GDM1 (cell line): ENCODE measurements at places on chromosomes 12 and 14.
A peak's percentile ranks its signal among the peaks of the same experiment; 100 is the strongest.

DNA sequence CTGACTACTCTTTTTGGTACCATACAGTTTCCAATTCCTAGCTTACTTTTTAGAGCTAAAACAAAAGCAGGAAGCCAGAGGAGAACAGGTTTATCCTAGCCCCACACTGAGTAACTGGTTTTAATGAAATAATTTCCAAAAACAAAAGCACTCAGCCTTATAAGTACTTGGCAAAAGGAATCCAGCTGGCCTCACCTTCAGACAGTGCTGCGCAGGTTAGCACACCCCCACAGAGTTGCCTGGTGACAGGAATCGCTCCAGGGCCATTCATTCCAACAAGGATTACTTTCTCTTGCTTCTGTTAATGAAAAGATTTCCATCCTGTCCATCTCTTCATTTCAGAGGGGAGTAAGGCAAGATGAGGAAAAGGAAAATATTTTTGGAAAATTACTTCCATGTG lies 84.6 kb downstream of the SCFD1 start:
- DNase-seq, result no peak

DNA sequence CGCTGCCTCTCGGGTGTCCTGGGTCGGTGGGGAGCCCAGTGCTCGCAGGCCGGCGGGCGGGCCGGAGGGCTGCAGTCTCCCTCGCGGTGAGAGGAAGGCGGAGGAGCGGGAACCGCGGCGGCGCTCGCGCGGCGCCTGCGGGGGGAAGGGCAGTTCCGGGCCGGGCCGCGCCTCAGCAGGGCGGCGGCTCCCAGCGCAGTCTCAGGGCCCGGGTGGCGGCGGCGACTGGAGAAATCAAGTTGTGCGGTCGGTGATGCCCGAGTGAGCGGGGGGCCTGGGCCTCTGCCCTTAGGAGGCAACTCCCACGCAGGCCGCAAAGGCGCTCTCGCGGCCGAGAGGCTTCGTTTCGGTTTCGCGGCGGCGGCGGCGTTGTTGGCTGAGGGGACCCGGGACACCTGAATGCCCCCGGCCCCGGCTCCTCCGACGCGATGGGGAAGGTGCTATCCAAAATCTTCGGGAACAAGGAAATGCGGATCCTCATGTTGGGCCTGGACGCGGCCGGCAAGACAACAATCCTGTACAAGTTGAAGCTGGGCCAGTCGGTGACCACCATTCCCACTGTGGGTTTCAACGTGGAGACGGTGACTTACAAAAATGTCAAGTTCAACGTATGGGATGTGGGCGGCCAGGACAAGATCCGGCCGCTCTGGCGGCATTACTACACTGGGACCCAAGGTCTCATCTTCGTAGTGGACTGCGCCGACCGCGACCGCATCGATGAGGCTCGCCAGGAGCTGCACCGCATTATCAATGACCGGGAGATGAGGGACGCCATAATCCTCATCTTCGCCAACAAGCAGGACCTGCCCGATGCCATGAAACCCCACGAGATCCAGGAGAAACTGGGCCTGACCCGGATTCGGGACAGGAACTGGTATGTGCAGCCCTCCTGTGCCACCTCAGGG lies 679 bp downstream of the ARF6 start:
- no peak for DNase-seq

DNA sequence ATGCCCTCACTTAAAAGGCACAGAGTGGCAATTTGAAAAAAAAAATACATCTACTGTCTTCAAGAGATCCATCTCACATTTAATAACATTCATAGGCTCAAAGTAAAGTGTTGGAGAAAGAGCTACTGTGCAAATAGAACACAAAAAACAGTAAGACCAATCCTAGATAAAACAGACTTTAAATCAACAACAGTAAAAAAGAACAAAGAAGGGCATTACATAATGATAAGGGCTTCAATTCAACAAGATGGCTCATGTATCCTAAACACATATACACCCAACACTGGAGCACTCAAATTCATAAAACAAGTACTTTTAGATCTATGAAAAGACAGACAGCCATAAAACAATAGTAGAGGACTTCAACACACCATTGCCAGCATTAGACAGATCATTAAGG lies 93.6 kb upstream of the PCED1B start:
- DNase-seq, result no peak

DNA sequence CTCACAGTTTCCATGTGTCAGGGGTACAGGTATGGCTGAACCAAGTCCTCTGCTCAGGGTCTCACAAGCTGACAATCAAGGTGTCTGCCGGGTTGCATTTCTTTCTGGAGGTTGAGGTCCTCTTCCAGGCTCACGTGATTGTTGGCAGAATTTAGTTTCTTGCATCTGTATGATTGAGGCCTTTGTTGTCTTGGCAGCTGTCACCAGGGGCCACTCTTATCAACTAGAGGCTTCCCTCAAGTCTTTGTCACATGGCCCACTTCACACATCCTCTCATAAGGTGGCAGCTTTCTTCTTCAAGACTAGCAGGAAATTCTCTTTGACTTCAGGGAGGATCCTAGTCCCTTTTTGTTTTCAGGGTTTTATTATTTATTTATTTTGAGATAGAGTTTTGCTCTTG lies 46.0 kb upstream of the FOS start:
- no peak for DNase-seq

DNA sequence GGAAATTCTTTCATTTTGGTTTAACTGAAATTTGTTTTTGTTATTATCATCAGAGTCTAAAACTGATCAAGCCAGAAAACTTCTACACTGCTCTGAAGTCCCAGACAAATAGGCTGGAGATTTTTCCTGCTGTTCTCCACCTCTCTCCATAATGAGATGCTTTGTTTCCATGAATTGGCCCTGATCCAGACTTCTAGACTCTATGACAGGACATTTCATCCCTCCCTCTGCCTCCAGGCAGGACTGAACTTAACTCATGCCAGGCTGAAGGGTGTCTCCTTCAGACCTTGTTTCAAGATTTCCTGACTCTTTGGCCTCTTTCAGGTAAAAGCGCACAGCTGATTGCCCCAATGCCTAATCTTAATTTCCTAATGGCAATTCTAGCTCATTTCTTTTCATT lies 69.1 kb upstream of the HOXC13 start:
- no peak for DNase-seq

- no peak for DNase-seq
These were observed 147.5 kb downstream of the IPO8 start for GRCh38 chr12:30548203-30548602.

GRCh38 chr14:37602605-37603453 lies 7.4 kb downstream of the TTC6 start:
- DNase-seq, result peak; percentile 36

GRCh38 chr14:68041876-68042354 lies 222.3 kb downstream of the RAD51B start:
- DNase-seq, result no peak

GRCh38 chr12:8668441-8668840 lies 5.8 kb upstream of the MFAP5 start:
- no peak for DNase-seq

DNA sequence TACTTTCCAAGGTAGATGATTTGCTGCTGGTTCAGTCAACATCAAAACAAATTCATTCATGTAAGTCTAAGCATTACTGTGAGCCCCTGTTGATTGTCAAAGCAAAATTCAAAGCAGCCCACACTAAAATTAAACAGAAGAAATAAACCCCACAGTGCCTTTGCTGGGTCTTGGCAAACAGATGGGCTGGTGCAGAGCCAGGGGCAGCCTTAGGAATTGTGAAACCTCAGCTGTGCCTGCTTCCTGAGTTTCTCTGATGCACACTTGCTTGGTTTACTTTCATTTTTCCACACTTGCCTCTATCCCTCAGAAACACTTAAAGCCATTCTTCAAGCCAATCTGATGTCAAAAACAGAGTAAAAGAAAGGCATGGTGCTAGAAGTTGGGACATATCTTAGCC lies 6.6 kb upstream of the PLEKHG7 start:
- DNase-seq, result no peak

DNA sequence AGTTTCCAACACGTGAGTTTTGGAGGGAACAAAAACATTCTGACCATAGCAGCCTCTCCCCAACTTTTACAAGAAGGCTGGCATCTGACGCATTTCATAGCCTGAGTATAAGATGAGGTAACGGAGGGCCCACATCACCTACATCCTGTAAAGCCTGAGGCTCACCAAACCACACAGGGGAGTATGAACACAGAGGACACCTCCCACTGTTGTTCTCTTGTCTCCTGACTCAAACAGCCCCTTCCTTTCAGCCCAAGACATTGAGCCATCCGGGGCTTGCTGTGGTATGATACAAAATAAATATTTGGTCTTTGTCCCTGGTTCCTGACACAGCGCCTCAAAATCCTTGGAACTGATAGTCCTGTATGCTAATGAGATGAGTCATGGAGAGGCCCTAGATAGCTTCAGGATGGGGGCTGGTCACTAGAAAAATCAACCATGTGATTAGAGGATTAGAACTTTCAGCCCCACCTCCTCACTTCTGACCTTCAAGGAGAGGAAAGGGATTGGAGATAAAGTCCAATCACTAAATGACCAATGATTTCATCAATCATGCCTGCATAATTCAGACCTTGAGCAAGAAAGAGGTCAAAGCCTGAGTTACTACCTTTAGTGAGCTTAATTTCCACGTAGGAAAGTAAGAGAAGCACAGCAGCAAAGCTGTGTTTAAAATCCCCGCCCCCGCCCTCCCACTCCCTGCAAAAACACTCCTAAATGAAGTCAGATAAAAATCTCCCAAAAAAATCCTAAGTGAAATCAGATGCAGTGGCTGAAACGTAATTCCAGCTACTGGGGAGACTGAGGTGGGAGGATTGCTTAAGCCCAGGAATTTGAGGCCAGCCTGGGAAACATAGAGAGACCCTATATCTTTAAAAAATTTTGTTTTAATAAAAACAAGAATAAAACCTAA lies 236.4 kb downstream of the PCNX1 start:
- no peak for DNase-seq

- peak; percentile 79 for DNase-seq
These were observed 920 bp downstream of the CDK17 start for GRCh38 chr12:96399120-96399918.

DNA sequence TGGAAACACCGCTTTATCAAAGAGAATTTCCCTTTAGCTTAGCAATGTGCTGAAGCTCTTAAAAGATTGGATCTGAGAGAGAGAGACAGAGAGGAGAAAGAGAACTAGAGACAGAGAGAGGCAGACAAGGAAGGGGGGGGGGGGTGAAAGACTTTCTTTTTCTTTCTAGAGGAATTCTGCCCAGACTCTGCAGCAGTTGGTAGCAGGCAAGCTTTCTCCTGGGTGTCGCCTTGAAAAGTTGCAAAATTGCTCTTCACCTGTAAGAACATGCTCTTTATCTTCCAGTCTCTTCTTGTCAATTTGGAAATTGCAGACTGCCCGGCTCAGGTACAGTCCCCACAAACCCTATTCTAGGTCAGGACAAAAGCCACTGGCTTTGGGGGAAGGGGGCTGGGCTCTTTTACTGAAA lies 2.9 kb upstream of the OTX2 start:
- DNase-seq, result no peak

- DNase-seq, result no peak
These were observed 113.5 kb upstream of the EGLN3 start for GRCh38 chr14:34064349-34064748.

GRCh38 chr12:15650399-15651128 lies 138.6 kb downstream of the EPS8 start:
- DNase-seq, result no peak

- no peak for DNase-seq
These were observed 183.8 kb upstream of the NOS1 start for GRCh38 chr12:117545216-117545615.

DNA sequence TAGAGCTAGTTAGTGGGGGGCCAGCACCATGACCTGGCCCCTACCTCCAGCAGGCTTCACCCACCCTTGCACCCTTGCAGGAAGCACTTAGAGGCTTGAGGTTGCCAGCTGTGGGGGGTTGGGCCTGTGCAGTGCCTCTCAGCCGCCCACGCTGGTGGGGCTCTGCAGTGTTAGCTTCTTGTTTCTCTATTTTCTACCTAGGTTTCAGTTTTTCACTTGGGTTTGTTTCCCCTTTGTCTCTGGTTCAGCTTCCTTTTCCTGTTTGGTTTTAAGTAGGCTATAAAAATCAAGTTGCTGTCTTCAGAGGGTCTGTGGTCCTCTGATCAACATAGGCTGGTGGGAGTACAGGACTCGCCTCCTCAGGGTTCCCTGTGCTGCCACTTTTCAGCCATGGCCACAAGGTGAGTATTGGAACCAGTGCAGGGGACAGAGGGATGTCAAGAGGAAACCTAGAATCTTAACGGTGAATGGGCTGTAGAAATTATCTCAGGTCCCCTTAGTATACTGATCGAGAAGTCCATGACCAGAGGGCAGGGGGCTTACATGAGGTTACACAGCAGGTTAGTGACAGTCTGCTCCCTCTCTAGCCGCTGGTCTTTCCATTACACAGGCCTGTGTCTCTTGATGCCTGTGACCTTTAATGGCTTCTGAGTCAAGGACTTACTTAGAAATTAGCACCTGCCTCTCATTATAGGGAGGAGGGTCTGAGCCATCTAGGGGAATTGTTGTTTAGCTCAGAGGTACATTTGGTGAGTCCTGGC lies at the start of gene EVL:
TSS of gene EVL (plus strand) at position 312 of the 761 bp plus-strand sequence. CDS start at position 391, 79 bp downstream.
- peak; percentile 83 for DNase-seq

- DNase-seq, result no peak
These were observed 931.2 kb downstream of the NRXN3 start for GRCh38 chr14:79101388-79101787.

DNA sequence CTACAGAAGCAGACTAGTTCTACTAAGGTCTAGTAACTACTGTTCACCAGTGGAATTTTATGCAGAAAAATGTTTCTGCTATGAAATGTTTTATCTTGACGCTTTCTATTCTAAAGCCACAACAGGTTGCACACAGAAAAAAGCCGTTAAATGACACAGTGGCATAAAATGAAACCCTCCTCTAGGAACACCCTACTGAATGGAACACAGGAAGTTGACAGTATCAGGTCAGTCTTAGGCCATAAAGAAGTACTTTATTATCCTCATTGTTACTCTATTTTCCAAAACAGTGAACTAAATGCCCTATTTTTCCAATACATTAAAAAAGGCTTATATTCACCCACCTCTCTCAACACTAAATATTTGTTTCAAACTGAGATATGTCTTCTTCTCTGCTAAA lies 21.9 kb downstream of the EPS8 start:
- no peak for DNase-seq

DNA sequence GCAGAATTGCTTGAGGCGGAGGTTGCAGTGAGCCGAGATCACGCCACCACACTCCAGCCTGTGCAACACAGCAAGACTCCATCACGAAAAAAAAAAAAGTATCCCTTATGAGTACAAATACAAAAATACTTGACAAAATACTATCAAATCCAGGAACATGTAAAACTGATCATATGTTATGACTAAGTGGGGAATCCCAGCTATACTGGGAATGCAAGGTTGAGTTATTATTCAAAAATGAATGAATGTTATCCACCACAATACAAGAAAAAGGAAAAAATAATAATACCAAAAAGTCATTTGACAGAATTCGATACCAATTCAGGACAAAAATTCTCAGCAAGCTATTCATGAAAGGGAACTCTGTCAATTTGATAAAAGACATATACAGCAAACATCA lies 32.6 kb downstream of the MOK start:
- DNase-seq, result no peak

- DNase-seq, result no peak
These were observed 45.5 kb downstream of the TSPAN11 start for GRCh38 chr12:30972035-30972434.

- no peak for DNase-seq
These were observed 80.1 kb downstream of the STAB2 start for GRCh38 chr12:103667125-103667524.

GRCh38 chr14:22448905-22449599 lies 140.0 kb downstream of the DAD1 start:
- DNase-seq, result no peak

- no peak for DNase-seq
These were observed 115.1 kb upstream of the MDGA2 start for GRCh38 chr14:47790477-47790876.

GRCh38 chr14:77403768-77404167 lies 19.6 kb downstream of the NOXRED1 start:
- no peak for DNase-seq
